NCI-H69 (cell line): ENCODE measurements at places on chromosomes 7 and 10.
A peak's percentile ranks its signal among the peaks of the same experiment; 100 is the strongest.

GRCh38 chr10:81724431-81724830 is 150.6 kb upstream of the NRG3 start:
- DNase-seq, result no peak

- peak; percentile 65 for DNase-seq
Observed at GRCh38 chr7:137626469-137627067, 220.2 kb downstream of the DGKI start.

DNA sequence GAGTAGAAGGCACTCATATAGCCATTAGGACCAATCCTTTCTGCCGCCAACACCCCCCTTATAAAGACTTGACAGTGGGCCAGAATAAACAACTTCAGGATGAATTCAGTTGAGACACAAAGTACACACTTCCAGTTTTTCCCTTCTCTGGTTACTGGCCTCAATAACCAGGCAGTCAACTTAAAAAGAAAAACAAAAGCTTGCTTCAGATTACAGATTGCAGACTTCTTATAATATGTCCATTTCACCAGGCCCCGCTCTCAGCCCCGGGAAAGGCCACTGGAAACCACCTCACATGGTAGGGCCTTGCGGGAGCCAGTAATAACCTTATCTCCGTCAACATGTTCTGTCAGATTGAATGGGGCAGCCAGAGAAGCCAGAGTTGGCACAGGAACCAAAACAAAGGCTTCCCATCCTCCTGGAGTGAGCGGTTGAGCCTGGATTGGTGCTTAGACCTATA is 108.8 kb downstream of the EGFR start:
- DNase-seq, result peak; percentile 17

DNA sequence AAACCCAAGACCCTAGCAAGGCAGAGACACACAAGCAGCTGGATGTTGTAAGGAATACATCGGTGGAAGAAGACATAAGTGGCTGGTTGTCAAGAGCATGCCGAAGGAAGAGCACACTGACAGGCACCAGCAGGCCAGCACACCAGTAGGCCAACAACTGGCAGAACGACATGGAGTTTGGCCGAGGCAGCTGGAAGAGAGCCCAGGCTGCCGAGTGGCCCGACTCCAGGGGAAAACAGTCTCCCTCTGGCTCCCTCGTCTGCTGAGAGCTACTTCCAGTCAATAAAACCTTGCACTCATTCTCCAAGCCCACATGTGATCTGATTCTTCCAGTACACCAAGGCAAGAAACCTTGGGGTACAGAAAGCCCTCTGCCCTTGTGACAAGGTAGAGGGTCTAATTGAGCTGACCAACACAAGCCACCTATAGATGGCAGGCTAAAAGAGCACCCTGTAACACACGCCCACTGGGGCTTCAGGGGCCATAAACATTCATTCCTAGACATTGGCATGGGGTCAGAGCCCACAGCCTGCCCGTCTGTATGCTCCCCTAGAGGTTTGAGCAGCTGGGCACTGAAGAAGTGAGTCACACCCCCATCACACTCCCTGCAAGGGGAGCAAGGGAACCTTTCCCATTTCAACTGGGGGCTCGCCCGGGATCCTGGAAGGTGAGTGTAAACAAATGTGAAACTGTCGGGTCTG is 14.7 kb upstream of the TNS3 start:
- DNase-seq, result peak; percentile 54

GRCh38 chr7:37249240-37249639 is 199.4 kb downstream of the ELMO1 start:
- DNase-seq, result no peak

DNA sequence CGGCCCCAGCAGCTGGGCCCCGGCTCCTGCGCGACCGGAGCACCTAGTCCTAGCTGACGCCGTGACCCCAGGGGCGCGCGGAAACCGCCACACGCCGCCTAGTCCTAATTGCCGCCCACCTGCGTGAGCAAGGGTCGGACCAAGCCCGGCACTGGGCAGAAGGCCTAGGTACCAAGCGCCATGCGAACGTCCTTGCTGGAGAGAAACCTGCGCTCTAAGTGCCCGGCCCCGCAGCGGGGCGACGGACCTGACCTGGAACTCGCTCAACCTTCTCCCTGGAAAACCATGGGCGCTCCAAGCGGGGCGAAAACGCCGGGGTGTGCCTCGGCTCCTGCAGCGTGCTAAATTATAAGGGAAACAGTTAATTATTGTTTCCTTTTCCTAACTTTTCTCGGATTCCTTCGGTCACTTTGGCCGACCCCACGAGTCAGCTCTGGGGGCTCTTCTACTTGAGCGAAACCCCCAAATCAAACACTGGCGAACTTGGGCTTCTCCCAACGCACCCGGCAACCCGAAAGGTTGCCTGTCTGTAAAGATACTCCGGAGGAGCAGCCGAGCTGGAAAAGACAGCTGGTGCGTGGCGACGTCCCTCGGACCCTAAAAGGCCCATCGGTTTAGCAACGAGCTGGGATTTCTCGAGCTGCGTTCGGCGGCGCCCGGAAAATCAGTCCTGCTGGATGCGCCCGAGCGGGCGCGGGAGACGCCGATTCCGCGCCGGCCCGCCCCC is 5.3 kb upstream of the EBF3 start:
- no peak for DNase-seq

DNA sequence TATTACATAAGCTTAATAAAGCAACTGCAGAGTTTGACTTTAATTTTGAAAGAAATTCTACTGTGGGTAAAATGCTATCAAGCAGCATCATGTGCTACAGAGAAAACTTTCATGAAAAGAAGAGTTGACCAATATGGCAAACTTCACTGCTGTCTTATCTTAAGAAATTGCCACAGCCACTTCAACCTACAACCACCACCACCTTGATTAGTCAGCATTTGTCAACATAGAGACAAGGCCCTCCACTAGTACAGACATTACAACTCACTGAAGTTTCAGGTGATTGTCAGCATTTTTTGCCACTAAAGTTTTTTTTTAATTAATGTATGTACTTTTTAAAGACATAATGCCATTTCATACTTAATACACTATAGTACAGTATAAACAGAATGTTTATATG is 350.3 kb downstream of the HPSE2 start:
- no peak for DNase-seq

DNA sequence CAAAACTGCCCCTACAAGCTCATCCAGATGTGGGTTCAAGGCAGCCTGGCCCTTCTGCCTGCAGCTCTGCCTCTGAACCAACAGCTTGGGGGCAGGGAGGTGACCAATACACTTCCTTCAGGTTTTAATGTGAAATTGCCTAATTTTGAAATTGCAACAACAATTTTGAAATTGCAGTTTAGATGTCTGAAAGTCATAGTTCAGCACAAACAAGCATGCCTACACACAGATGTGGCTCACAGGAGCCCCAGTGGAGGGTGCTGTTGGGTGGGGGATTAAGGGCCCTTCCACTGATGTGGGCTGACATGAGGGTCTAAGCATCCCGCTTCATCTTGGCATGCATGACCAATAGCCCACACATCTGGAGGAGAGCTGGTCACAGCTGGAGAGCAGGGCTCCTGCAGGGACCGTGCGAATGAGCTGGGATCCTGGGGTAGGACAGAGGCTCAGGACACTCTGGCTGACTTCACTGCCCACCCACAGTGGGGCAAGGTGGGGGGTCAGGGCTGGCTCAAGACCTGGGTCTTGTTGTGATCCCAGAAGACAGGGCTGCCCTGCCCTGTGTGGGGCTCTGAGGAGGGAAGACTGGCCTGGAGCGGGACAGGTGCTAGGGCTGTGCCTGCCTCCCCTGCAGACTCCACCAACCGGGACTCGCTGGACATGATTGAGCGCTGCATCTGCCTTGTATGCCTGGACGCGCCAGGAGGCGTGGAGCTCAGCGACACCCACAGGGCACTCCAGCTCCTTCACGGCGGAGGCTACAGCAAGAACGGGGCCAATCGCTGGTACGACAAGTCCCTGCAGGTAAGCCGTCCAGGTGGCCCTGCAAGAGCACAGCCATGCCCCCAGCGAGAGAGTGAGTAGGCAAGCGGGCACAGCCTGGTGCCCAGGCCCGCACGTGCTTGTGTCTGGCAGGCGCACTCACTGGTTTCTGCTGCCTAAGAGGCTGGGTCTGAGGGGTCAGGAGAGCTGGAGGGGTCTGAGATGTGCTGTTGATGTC is 32.3 kb downstream of the CHAT start:
- peak; percentile 56 for DNase-seq

- DNase-seq, result no peak
Observed at GRCh38 chr10:113899952-113900598, 45.6 kb downstream of the NHLRC2 start.

DNA sequence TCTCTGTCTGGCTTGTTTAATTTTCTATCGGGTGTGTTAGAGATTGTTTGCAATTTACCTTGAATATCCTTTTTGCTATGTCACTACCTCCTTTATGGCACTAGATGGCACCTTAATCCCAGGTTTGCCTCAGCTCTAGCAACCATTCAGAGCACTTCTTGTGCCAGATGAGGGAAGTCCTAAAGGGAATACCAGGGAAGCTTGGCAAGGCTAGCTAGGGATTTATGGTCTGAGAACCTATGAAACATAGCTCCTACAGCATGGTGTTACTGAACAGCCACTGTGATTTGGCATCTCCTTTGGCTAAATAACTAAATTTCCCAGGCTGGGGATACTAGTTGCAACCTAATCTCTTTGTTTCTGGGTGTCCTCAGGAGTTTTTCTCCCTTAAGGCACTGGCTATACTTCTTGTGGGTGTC is 69.0 kb upstream of the VOPP1 start:
- DNase-seq, result peak; percentile 93

DNA sequence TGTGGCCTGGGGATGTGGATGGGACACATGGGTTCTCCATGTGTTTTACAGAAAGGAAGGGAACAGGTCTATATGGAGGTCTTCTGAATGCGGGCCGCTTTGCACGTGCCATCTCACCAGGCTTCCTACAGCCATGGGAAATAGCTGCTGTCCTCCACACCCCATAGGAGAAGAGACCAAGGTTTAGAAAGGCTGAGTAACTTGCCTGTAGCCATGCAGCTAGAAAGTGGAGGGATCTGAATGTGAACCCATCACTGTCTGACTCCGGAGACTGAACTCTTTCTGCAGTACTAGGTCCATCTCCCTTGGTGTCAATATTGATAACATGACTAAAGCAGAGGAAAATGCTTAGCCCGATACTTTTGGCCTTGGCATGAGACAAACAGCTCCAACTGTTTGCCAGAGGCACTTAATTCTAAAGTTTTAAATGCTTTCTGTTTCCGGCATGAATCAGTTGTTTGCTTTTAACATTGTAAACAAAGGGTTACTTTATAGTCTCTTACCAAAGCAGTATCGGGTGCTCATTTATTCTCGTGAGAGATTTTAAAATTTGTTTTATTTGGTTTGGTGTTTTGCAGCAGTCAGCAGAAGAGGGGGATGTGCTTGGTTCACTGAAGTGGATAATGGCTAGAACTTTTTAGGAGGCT is 64.8 kb upstream of the LOXL4 start:
- peak; percentile 5 for DNase-seq

- no peak for DNase-seq
Observed at GRCh38 chr10:111837985-111838384, 345.6 kb downstream of the GPAM start.

DNA sequence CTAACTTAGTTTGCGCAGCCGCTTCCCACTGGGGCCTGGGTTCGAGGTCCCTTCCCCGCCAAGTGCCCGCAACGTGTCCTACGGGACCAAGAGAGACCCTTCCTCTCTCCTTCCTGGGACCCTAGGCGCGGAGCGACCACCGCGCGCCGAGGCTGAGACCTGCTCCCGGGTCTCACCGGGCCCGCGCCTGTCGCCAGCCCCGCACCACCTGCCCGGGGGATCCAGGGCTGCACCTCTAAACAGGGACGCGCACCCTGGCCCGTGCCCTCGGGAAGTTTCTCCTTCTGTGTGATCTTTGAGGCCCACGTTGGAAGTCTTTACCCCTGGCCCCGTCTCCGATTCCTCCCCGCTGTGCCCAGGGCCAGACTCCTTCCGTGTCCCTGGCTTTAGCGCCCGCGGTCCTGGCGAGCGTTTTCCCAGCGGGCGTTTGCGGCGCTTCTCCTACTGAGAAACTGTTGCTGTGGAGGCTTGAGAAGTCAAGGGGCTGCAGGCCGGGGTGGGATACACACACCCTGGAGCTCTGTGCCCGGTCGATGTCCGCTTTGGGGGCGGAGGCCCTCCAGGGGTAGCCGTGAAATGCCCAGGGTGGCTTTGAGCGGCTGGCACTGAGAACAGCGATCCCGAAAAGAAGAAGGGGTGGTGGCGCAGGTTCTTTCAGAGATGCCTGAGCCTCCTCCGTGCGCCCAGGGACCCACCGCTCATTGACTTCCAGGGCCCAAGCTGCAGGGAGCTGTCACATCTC is 575 bp downstream of the PLPP4 start:
- peak; percentile 50 for DNase-seq

- DNase-seq, result peak; percentile 77
Observed at GRCh38 chr10:98028168-98028770, 2.2 kb downstream of the CRTAC1 start.

GRCh38 chr7:39810204-39810642 is 139.8 kb upstream of the CDK13 start:
- DNase-seq, result peak; percentile 9

- DNase-seq, result no peak
Observed at GRCh38 chr7:30843741-30844482, 67.7 kb upstream of the AQP1 start.

GRCh38 chr10:124149189-124150042 is 56.0 kb upstream of the CHST15 start:
- DNase-seq, result peak; percentile 95

- DNase-seq, result no peak
Observed at GRCh38 chr10:127044186-127044585, 139.0 kb downstream of the DOCK1 start.

DNA sequence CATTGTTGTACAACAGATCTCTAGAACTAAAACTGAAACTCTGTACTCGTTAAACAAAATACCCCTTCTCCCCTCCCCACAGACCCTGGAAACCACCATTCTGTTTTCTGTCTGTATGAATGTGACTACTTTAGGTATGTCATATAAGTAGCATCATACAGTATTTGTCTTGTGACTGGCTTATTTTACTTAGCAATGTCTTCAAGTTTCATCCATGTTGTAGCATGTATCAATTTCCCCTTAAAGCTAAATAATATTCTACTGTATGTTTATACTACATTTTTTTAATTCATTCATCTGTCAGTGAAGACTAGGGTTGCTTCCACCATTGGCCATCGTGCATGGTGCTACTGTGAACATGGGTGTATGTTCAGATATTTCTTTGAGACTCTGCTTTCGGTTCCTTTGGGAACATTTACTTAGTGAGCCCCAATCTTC is 71.2 kb upstream of the RPA3 start:
- no peak for DNase-seq

GRCh38 chr10:75492173-75492925 is 60.9 kb downstream of the LRMDA start:
- no peak for DNase-seq

DNA sequence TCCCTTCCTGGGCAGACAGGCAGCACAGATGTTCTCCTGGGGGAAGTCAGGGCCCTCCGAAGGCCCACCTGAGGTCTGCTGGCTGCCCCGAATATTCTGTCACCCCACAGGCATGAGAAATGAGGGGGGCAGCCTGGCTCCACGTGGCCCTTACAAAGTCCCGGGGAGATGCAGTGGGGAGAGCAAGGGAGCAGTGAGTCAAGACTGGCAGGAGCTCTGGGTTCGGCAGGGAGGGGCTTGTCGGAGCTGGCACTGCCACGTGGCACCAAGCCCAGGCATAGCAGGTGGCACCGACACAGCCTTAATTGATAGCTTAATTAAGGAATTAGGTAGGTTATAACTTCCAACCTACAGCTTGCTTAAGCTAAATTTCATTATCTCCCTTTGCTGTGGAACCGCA is 163.9 kb downstream of the USP6NL start:
- peak; percentile 57 for DNase-seq

GRCh38 chr10:119652361-119652730 is 1.2 kb downstream of the BAG3 start:
- DNase-seq, result peak; percentile 61

GRCh38 chr10:110429301-110429700 is 68.4 kb upstream of the DUSP5 start:
- peak; percentile 9 for DNase-seq

- peak; percentile 46 for DNase-seq
Observed at GRCh38 chr10:122435212-122435827, 19.1 kb upstream of the ARMS2 start.
